ENCODE measurements at places on chromosomes 11 and 22. TPM values are rescaled to one million over a fixed set of nuclear protein-coding genes. Genes with fewer than 3 reads are reported as not detected.

Gene PPFIA1
- 50.1 TPM for total RNA-seq

Gene IGLL1
- 171 TPM for total RNA-seq

Gene CRYAB
- not detected for total RNA-seq

Gene OR5T1
- total RNA-seq, result not detected

DNA sequence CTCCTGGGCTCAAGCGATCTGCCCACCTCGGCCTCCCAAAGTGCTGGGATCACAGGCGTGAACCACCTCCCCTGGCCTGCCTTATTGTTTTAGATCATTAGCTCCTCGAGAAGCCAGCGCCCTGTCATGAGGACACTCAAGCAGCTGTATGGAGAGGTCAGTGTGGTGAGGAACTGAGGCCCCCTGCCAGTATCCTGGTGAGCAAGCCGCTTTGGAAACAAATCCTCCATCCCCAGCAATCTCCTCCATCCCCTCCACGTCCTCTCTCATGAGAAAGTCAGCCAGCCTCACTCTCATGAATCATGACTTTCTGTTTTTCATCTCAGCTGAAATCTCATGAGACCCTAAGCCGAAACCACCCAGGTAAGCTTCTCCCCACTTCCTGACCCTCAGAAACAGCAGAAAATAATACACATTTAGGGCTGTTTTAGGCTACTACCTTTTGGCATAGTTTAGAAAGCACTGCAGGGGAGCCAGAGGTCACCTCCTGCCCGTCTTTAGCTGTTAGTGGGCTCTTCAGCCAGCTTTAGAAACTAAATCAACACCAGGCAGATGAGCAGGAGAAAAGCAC is 56.0 kb downstream of the CTTN start:
- no peak for DNase-seq

DNA sequence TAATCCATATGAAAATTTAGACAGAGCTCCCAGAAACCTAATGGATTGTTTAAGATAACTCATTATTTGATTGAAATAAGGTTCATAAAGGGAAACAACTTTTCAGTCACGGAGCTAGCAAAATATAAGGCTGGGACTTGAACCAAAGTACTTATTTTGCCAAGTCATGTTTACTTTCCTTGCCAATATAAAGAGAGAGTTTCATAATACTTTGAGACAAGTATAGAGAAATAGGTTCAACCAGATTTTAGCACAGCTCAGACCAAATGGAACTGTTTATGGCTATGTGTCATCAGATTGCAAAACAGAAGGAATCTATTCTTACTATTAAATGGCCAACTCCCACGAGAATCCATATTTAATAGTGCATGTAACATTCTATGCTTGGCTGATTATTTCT is 1517.5 kb upstream of the TENM4 start:
- DNase-seq, result no peak

GRCh38 chr22:45475851-45476514 is 26.7 kb upstream of the FBLN1 start:
- no peak for DNase-seq

- DNase-seq, result no peak
Measured at GRCh38 chr22:23431337-23432072, 148.6 kb downstream of the IGLL1 start.
